ENCODE measurements at places on chromosomes 5 and 9. TPM values are rescaled to one million over a fixed set of nuclear protein-coding genes. Genes with fewer than 3 reads are reported as not detected.

The C5orf46 gene
- total RNA-seq: not detected

The KIF4B gene
- not detected for total RNA-seq

The SPATA31D4 gene
- total RNA-seq: not detected

The PCDHGA9 gene
- total RNA-seq: 0.08 TPM

The GNA14 gene
- not detected for total RNA-seq

The PSMB7 gene
- 327 TPM for total RNA-seq

The GABRP gene
- not detected for total RNA-seq

The GCNT4 gene
- total RNA-seq: 0.35 TPM

The CNTNAP3 gene
- 11.0 TPM for total RNA-seq

The TMEM250 gene
- total RNA-seq: 44.1 TPM

The SLC22A5 gene
- 40.1 TPM for total RNA-seq

The SLC30A5 gene
- total RNA-seq: 37.4 TPM

The INSL6 gene
- total RNA-seq: not detected

The QRFP gene
- not detected for total RNA-seq

The PCDHGC5 gene
- total RNA-seq: 0.06 TPM

The ANKRD55 gene
- total RNA-seq: not detected

The TUSC1 gene
- 6.2 TPM for total RNA-seq

The CNTFR gene
- total RNA-seq: 0.24 TPM

The SLC25A2 gene
- not detected for total RNA-seq

The CDHR2 gene
- total RNA-seq: 0.33 TPM

The ZFR gene
- total RNA-seq: 61.9 TPM

The TMEM252 gene
- not detected for total RNA-seq

The UBE2QL1 gene
- total RNA-seq: 0.20 TPM

The ENG gene
- total RNA-seq: 0.13 TPM

The IGIP gene
- 0.75 TPM for total RNA-seq

The TMC1 gene
- 0.13 TPM for total RNA-seq

The BNIP1 gene
- total RNA-seq: 15.6 TPM

The MAT2B gene
- 44.6 TPM for total RNA-seq

The P4HA2 gene
- total RNA-seq: 50.6 TPM

All from A549 treated with GW870086 at 1 μM for 4 hours (cell line).